ENCODE measurements at places on chromosomes 12 and 14.

DNA sequence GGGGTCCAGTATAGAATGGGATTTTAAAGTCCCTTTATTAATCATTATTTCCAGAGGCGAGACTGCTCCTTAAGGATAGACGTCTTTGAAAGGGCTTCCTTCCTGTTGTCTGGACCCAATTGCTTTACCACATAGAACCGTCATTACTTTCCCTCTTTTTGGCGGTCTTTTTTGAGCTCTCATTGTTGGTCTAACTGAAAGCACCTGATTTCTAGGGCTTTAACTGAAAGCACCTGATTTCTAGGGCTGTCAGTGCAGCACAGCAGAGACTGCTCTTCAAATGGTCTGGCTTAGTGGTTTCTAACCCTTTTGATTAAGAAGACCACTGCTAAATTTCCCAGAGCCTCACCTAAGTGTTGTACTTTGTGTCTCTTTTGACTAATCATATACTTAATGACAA, 95.8 kb downstream of the PRKCH start:
- DNase-seq: no peak

- no peak for DNase-seq
These were observed 20.2 kb upstream of the NUDT14 start for GRCh38 chr14:105201156-105201924.

DNA sequence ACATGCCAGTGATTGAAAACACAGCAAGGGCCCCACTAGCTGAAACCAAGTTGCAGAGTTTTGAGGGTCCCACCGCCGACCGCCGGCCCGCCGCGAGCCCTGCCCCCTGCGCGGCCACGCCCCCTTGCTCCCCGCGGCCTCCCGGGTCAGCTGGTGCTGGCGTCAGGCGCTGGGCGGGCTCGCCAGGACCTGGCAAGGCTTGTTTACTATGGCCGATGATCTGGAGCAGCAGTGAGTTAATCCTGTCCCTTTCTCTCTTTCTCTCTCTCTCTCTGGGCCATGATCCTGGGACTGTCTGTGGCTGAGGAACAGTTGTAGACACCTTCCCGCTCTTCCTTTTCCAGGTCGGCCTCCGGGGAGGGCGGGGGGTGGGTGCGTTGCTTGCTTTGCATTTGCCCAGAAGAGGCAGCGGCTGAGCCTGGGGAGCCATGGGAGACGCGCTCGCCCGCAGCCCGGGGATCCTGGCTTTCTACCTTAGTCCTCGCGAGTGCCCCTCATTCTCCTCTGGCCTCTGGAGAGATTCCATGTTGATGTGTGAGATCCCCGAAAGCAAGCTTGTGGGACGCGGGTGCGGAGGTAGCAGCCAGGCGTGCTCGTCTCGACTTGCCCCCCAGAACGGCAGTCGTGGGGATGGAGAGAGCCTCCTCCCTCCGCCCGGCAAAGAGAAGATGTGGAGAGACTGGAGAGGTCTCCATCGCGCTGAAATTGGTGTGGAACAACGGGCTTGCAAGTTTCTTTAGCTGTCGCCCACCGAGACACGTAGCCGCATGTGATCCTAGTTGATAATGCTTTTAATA, at the start of gene ABHD4:
ABHD4 (plus strand) TSS at position 202 of the 797 bp plus-strand sequence; CDS start at position 209, 7 bp downstream.
- peak; percentile 32 for DNase-seq

GRCh38 chr12:67957383-67957782, 31.9 kb upstream of the IFNG-AS1 start:
- no peak for DNase-seq

- DNase-seq: no peak
These were observed 159.6 kb downstream of the BTG1 start for GRCh38 chr12:91986084-91986483.

DNA sequence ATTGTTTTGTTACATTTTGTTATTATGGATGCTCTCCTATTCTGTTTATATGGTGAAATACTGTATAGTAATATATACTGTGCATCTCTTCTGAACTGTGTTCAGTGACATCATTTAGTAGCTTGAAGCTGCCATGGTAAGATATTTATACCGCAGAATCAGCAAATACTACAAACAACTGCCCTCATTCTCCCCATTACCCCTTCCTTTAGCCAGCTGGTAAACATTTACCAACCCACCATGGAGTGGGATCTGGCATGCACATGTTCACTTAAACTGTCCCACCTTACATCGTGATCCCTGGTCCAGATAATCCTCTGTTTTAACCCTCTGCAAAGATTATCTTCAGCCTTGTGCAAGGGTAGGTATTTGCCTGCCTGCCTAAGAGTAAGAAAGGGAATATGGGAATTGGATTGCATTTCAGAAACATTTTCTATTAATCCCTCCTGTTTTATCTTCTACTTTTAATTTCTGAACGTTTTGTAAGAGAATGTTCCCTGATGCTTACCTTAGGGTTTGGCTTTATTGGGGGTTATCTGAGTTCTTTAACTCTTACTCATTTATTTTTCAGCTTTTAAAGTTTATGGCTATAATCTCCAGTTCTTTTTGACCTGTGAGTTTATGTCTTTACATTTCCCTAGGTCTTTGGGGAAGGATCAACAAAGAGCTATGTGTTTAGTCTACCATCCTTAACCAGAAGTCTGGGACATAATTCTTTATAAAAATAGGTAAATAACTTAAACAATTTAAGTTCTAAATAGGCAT, 46.5 kb downstream of the FBXO34 start:
- no peak for DNase-seq

DNA sequence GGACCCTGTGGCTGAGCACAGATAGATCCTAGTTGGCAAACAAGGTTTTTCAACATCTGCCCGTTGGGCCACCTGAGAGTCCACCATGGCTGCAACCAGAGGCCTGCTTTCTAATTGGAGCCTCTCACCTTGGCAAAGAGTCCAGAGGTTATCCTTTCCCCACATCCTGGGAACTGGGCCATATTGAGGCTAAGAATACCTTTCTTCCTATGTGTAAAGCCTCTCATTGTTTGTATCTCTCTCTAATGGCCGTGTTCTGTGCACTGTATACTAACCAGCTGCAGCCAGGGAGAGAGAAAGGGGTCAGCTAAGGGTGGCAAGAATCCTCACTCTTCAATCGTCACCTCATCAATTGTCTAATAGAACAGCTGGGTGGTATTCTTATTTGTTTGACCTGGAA, 79.1 kb upstream of the ST8SIA1 start:
- no peak for DNase-seq

DNA sequence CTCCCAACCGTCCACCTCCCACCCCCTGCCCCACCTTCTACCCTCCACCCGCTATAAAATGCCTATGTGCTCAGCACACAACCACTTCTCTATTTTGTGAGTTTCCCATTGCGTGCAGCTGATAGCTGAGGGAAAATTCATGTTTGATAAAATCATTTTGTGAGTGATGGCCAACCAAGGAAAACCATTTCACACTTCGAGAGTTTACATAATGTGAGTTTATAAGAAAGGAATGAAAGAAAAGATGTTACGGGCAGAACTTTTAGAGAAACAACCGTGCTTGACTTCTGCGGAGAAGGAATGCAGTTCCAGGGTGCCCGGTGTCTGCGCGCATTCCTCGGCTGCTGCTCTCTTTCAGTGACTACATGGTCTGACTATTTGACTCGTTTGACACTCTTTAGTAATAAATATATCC, 140.9 kb downstream of the EFCAB11 start:
- DNase-seq: no peak

GRCh38 chr14:43407706-43408105, 1099.4 kb downstream of the FSCB start:
- no peak for DNase-seq

- DNase-seq: no peak
These were observed 8.0 kb downstream of the RHOJ start for GRCh38 chr14:63212209-63212608.

- no peak for DNase-seq
These were observed 23.4 kb upstream of the ELK3 start for GRCh38 chr12:96170762-96171161.

GRCh38 chr12:92020983-92021665, 124.5 kb downstream of the BTG1 start:
- DNase-seq: no peak

DNA sequence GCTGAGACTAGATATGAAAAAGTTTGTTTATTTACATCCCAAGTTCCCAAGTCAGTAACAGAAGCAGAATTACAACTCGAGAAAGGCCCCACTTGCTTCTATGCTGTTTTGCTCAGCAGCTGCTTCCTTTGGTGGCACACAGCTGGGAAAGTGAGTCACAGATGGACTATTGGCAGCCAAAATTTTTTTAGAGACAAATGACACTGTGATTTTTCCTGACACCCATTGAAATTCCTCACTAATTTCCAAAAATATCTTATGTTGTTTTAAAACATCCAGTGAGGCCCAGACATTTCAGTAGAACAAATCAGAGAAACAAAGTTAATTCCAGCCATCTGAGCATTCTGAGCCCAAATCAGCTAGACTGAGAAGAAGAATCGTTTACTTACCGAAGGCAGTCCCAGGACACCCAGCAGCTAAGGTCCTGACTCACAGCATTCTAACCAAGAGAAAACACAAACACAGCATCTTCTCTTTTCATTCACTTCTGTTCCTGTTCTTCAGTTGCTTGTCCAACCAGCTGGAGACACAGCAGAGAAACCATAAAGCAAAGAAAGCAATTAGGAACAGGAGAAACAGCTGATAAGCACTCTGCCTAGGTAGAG, 188.3 kb downstream of the DAD1 start:
- DNase-seq: no peak

DNA sequence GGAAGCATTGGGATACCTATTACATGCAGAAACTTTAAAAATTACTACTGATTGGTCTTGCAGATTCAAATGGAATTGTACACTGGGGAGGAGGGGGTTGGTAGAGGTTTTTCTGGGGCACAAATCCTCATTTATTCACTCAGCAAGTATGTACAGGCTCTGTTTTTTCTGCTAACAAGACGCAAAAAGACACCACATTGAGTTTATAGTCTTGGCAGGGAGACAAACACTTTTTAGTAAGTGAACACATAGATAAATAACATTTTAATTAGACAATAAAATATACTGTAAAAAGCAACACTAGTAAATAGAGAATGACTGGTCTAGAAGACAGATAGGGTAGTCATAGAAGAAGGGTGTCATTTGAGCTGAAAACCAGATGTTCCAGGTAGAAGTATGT, 23.8 kb downstream of the GLIPR1L2 start:
- no peak for DNase-seq

DNA sequence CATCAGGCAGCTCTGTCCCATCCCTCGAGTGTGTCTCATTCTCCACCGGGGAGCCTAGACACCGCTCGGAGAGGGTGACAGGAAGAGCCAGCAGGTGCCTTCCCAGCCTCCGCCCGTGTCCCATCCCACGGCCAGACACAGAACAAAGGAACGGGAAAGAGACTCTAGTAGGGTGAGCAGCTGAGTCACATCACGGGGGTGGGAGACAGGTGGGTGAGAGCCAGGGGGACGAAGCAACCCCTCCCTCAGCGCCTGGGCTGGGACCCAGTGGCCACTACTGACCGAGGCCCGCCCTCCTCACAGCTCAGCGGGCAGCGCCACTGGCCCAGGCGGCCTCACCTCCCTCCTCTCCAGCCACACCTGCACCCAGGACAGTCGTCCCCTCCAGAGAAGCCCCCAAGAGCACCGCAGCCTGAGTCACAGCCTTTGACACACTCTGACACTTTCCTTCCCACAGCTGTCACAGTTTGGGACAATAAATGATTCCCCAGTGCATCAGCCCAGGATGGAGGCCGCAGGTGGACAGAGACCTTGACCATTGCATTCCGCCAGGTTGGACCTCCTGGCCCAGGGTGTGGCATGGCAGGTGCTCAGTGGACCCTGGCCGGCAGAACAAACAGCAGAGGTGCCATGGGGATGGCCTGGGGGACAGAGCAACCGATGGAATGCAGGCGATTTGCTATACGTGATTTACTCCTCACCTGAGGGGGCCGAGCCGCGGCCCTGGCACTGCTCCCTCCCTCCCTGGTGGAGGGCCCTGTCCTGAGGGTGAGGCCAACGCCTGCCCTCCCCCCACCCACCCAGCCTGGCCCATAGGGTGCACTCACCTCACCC, 45.4 kb upstream of the GALNT9 start:
- no peak for DNase-seq

DNA sequence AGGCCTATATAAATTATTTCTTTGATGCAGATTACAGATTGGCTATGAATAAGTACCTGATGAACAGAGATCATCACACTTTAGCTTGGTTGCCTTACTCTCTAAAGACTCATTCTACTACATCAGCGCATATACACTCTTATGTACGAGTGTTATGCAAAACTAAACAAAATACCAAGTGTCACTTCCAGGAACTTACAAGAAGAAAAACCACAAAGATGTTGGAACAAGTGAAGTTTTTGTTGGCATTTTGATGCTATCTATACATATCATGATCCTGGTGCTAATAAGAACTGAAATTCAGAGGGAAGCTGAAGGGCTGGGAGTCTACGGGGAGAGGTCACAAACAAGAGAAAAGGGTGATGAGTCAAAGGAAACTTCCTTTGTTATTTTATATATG, 47.9 kb upstream of the CERS5 start:
- no peak for DNase-seq

GRCh38 chr12:6538420-6539313, 4.3 kb downstream of the GAPDH start:
- DNase-seq: no peak

DNA sequence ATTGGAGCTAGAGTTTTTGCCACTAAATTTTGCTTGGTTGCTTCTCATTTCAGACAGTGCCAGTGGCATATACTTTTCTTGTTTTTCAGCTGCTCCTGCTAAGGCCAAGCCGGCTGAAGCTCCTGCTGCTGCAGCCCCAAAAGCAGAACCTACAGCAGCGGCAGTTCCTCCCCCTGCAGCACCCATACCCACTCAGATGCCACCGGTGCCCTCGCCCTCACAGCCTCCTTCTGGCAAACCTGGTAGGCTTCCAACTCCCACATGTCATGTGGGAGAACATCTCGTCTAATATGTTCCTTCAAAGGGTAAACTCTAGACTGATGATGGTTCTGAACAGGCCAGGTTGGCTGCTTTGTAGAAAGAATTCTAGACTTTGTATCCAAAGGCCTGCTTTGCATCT, 11.0 kb downstream of the DLST start:
- DNase-seq: no peak

- no peak for DNase-seq
These were observed 64.3 kb downstream of the ZFP36L1 start for GRCh38 chr14:68728342-68729106.

GRCh38 chr14:81392052-81392451, 8.1 kb downstream of the STON2 start:
- DNase-seq: no peak

GRCh38 chr14:90581745-90582144, 184.9 kb downstream of the CALM1 start:
- no peak for DNase-seq

DNA sequence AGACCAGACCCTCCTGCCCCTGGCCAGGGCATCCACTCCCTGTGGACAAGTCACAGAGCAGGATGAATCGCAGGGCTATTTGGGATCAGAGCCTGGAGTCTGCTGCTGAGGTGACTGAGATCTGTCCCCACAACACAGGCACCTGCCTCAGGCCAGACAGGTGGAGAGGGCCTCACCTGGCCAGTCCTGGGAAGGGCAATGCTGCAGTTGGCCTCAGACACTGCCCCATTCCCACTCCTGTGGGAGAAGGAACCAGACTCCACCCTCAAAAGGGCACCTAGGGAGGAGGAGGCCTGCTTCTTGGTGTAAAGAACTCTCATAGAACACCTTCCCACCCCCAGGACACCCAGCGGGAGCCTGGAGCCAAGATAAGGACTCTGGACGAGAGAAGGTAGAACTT, 48.3 kb upstream of the PLEKHG6 start:
- no peak for DNase-seq

- DNase-seq: no peak
These were observed 126.7 kb upstream of the HIF1A start for GRCh38 chr14:61568572-61569011.
